ENCODE measurements at places on chromosomes 11 and 22.

DNA sequence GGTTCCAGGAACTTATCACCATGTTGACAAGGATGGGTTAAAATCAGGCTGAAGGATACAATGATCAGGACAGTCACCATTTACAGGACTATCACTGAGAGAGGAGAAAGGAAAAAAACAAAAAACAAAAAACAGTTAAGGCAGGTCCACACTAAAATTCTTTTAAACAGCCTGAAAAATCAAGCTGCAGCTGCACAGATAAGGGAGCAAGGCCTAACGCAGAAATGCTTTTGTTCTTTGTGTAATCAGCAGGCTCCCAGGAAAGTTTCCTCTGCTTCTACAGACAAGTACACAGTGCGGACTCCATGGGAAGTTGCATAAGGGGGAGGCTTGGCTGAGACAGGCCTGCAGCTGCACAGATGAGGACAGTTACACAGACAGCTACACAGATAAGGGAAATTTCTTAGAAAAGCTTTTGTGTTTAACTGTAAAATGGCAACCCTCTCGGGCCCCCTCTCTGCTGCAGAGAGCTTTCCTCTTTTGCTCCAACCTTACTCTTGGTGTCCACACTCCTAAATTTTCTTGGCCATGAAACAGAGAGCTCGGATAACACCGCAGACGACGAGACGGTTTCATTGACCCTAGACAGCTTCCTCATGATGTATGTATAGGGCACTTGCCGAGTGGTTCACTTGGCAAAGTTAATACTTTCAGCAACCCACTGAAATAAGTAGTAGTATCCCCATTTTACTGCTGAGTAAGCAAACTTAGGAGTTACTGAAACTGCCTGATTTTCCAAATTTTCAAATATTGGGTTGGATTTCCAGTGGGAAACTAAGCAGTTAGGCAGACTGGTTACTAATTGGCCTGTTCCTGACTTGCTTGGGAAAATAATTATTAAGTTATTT is 45.5 kb downstream of the PIWIL3 start:
- no peak for DNase-seq

DNA sequence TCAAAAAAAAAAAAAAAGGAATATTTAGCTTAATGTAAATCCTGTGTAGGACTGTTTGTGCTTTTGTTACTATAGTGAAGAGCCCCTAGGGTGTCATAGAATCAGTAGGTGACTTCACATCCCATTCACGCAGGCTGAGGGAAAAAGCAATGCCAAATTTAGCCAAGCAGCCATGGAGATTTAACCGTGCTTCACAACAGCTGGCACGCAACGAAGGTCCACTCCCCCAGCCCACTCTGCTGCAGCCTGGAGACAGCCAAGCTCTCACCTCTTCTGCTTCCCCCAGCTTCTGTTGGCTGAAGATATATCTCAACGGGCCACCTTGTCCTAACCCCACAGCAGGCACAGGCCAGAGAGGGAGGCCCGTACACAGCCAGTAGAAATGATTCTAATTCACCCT is 78.8 kb upstream of the BID start:
- no peak for DNase-seq

DNA sequence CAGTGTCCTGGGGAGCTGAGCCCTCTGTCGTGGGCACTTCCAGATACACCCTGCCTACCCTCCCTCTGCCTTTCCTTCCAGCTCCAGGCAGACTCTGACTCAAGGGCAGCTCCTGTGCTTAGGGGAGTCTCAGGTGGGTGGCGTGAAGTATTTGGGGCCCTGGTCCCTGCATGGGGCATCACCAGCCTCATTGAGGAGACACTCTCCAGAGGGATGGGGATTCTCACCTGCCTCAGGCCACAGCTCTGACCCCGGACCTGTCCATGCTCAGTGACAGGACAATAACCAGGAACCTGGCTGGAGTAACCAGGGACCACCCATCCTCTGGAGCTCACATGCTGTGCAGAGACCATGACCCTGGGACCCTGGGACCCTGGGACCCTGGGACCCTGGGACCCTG is 41.2 kb downstream of the GGTLC2 start:
- DNase-seq: no peak

GRCh38 chr11:104164028-104164520 is at the start of gene PDGFD:
Gene PDGFD, minus strand, starts transcription at chr11:104164147.
- DNase-seq: no peak

DNA sequence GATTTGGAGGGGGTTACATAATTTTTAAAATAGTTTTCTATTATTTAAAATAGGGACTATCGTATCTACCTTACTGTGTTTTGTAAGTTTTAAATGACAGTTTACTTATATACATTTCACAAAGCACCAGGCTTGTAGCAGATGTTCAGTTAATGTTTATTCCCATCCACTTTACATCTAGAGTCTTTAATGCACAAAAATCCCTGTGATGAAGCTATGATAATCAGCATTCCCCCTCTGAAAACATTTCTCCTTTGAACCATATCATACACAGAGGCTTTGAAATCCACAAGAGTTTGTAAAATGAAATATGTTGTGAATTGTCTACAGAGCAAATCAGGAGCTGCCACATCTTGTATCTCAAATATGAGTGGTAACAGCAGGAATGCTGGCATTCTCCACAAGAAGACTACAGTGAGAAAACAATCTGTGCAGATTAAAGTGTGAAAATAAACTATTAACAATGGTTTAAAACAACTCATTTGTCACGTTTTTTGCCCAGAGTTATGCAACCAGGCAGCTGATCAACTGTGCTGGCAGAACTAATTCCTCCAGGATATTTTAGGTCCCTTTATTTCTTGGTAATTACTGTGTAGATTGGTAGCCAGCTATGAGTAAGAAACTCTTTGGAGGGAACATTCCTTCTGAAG is 699.1 kb upstream of the ARHGAP42 start:
- DNase-seq: peak; percentile 3

DNA sequence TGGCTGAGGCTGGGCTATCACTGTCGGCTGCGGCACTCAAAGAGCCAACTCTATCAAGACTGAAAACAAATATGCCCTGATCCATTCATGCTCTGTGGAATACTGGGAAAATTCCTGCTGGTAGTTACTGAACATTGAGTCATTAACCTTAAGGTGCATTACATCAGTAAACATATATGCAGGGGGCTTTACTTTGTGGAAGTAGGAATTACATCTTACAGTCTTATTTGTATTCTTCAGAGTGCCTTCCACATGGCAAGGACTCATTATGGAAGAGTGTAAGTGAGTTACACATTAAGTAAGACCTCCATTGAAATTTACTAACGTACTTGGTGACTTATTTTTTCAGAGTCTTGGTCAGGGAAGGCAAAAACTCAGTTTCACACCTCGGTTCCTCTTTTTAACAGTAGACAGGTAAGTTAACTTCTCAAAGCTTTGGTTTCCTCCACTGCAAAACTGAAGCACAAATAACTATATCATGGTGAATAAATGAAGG is 4.5 kb downstream of the OR5B21 start:
- DNase-seq: no peak

- no peak for DNase-seq
These were observed 7.0 kb downstream of the TP53I11 start for GRCh38 chr11:44943696-44944095.

DNA sequence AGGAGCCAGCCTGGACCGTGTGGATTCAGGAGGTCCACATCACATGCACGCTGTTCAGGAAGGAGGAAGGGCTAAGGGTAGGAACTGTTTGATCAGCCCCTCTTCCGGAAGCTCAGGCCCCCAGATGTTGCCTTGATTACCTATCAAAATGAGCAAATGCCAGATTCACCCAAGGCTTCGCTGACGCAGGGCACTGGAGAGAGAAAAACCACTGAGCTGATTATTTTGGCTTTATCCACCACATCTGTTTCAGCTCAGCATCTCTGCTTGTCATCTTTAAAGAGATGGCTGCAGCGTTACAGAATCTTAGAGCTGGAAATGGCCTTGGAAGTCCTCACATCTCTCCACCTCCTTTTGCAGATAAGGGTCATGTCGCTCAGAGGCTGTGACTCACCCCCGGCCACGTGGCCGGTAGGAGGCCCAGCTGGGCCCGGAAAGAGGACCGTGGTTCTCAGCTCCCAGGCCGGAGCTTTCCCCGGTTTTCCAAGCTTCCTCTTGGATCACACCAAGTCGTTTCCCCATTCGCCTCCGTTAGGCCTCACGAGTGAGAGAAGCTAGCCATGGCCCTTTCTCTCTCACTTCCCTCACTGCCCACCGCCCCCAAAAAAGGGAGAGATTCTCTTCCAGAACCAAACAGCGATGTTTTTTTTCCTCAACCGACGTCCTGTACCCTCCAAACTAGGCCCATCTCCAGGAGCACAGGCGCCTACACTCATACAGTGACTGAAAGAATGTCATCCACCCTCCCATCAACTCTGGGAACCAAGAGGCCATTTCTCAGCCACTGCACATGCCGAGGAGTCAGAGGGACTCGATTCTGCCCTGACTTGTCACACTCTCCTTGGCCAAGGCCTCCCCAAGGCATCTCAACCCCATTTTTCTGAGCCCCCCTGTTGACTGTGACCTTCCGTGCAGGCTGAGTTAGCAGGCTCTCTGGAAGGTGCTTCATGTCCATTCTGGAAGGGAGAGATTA is 37.6 kb downstream of the LIF start:
- DNase-seq: no peak

- DNase-seq: no peak
These were observed 36.0 kb downstream of the RSF1 start for GRCh38 chr11:77784572-77784971.

GRCh38 chr22:45834241-45834640 is 142.7 kb downstream of the WNT7B start:
- no peak for DNase-seq

GRCh38 chr11:66857234-66857926 is 516 bp downstream of the LRFN4 start:
- DNase-seq: no peak

- no peak for DNase-seq
These were observed 925.0 kb upstream of the CHORDC1 start for GRCh38 chr11:91147885-91148284.

GRCh38 chr22:43342347-43343261 is 568 bp downstream of the SCUBE1 start:
- no peak for DNase-seq

GRCh38 chr22:22881116-22882000 is 6.3 kb upstream of the IGLL5 start:
- DNase-seq: no peak

- DNase-seq: no peak
These were observed 143.9 kb upstream of the MPPED2 start for GRCh38 chr11:30730011-30730410.

DNA sequence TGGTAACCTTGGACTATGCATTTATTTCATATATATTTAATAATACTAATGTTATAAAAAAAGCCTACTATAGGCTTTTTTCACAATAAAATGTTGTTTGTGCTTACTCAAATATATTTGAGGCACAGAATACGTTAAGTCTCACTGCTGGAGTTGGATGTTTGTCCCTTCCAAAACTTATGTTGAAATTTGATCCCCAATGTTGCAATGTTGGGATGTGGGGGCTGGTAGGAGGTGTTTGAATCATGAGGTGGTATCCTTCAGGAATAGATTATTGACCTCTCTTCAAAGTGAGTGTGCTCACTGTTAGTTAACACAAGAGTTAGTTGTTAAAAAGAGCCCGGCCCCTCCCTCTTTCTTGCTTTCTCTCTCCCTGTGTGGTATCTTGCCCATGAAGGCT is 1295.9 kb downstream of the JRKL start:
- DNase-seq: no peak

DNA sequence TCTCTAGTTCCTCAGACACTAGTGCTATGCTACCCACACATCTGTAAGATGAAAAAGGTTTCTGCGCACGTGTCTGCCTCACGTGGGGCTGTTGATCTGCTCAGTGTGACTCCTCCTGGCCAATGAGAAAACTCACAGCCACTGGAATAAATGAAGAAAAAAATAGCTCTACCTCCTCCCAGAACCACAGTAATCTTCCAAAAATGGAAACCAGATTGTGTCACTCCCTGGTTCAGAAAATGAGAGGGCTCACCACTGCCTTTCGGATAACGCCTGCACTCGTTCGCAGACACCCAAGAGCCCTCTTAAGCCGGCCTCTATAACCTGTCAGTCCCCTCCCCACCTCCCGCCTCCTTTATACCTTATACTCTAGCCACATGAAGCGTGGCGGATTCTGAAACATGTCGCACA is 5.1 kb downstream of the APBB1 start:
- DNase-seq: no peak

GRCh38 chr22:35541254-35541748 is 670 bp downstream of the RASD2 start:
- no peak for DNase-seq

GRCh38 chr11:27084518-27084917 is 43.9 kb downstream of the BBOX1 start:
- no peak for DNase-seq

DNA sequence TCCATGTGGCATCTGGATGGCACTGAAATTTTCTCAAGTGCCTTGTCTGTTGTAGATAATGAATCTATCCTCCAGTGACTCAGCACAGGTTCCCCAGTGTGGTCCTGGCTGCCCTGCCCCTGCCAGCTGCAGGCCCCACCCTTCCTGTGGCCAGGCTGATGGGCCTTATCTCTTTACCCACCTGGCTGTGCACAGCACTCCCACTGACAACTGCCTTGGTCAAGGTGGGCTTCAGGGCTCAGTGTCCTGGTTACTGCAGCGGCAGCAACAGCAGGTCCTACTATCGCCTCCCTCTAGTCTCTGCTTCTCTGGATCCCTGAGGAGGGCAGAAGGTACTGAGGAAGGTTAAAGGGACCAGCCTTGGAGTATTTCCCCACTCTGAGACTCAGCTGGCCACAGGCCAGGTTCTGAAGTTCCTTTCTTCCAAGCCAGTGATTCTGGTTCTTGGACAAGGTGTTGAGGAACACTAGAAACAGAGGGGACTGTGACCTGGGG is 3.1 kb downstream of the HMBS start:
- no peak for DNase-seq

DNA sequence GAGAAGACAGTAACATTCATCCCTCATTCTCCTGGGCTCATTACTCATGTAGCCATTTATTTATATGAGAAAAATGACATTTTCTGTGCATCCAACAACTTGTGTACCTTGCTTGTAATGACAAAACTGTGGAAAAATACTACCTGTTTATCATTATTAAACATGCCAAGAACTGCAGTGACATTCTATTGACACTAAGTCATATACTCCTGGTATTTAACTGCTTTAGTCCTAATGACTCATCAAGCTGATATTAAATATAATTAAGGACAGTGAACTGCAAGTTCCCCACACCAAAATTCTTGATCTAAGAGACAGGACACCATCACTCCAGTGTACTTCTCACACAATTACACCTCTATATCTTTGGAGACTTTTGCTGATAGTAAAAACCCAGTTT is 1328.7 kb upstream of the RAG2 start:
- no peak for DNase-seq
